ENCODE measurements at places on chromosomes 2 and 18. TPM values are rescaled to one million over a fixed set of nuclear protein-coding genes. Genes with fewer than 3 reads are reported as not detected.

DNA sequence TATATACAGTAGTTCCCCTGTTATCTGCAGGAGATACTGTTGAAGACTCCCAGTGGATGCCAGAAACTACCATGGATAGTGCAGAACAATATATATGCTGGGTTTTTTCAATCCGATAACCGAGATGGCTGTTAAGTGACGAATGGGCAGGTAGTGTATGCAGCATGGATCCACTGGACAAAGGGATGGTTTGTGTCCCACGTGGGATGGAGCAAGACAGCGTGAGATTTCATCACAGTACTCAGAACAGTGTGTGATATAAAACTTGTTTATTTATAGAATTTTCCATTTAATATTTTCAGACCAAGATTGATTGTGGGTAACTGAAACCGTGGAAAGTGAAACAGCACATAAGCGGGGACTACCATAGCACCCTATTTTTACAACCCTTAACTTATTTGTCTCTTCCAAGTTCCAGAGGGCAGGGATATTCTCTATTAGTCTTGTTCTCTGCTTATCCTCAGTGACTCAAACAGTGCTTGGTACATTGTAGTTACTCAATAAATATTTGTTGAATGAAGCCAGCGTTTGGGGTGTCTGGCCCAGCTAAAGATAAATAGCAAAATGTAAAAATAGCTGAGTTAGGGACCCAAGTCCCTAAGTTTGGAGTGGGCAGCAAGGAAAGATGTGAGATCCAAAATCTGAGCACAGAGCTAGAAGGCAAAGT is 50.0 kb downstream of the RHBDD1 start:
- no peaks in the 10 kb centered on the region for H3K4me1 ChIP-seq
- DNase-seq, result no peak

- H3K36me3 ChIP-seq, result no peaks in the 10 kb centered on the region
- H3K4me3 ChIP-seq, result no peak overlapping the region
- H3K4me1 ChIP-seq, result no peaks in the 10 kb centered on the region
- H3K27ac ChIP-seq, result no peak overlapping the region
- no peak for DNase-seq
Observed at GRCh38 chr2:153557714-153558113, 79.2 kb upstream of the RPRM start.

- peaks cover 4% of the 10 kb centered on the region for H3K27me3 ChIP-seq
- no peaks in the 10 kb centered on the region for H3K4me1 ChIP-seq
- H3K36me3 ChIP-seq, result no peaks in the 10 kb centered on the region
- no peak for DNase-seq
Observed at GRCh38 chr18:59616501-59616900, 80.7 kb downstream of the CCBE1 start.

- no peak overlapping the region for H3K4me3 ChIP-seq
- H3K4me1 ChIP-seq, result peaks cover 3% of the 10 kb centered on the region
- no peak for DNase-seq
- H3K36me3 ChIP-seq, result no peaks in the 10 kb centered on the region
Observed at GRCh38 chr2:188078534-188078933, 213.1 kb upstream of the GULP1 start.

The TRMT61B gene
- 15.5 TPM for total RNA-seq

Data from activated naive CD4-positive, alpha-beta T cell treated with anti-CD3 and anti-CD28 coated beads for 36 hours (primary cell).